ENCODE measurements at places on chromosomes 6 and 20.

DNA sequence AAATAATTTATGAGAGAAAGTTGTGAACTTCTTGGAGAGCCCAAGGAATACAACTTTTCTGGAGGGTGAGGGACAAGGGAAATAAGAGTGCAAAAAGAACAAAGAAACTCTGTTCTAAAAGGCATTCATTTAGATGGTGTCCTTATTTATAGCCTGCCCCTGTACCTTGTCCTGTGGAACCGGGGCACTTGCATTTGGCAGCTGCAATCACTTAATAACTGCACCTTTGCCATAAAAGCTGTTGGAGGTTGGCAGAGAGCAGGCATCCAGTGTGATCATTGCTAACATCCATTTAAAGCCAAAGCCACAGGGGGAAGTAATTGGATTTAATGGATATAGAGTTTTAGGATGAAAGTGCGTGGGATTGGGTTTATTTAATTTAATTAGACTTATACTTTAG lies 50.8 kb upstream of the SGK1 start:
- no peak for DNase-seq

- no peak for DNase-seq
These were observed 410.5 kb upstream of the RNF217 start for GRCh38 chr6:124551711-124552233.

DNA sequence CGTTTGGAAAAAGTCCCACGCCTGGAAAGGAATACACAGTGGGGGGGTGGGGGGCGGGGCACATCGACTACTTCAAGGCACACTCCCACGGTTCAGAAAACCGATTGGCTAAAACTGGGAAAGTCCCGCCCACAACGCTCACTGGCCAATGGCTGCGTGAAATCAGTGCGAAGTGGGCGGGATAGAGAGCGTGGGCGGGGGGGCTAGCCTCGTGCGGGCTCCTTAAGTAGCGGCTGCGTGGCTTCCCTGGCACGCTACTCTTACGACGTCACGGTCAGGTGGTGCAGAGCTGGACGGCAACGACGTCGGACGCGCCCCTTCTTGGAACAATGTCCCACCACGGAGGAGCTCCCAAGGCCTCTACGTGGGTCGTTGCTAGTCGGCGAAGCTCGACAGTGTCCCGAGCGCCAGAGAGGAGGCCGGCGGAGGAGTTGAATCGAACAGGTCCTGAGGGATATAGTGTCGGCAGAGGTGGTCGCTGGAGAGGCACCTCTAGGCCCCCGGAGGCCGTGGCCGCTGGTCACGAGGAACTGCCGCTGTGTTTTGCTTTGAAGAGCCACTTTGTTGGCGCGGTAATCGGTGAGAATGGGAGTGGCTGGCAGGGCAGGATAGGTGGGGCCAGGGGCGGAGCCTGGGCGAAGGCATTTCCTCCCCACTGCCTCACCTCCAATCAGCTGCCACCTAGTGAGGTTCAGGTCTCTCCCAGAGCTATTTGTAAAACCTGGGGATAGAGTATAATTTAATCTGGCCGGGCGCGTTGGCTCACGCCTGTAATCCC lies at the start of gene DDX43:
Gene DDX43 (plus strand): TSS at position 252 of the 778 bp plus-strand sequence. CDS start 78 bp downstream, at position 330.
- DNase-seq = peak; percentile 80

GRCh38 chr6:36333931-36334725 lies 2.6 kb downstream of the BNIP5 start:
- DNase-seq = no peak

DNA sequence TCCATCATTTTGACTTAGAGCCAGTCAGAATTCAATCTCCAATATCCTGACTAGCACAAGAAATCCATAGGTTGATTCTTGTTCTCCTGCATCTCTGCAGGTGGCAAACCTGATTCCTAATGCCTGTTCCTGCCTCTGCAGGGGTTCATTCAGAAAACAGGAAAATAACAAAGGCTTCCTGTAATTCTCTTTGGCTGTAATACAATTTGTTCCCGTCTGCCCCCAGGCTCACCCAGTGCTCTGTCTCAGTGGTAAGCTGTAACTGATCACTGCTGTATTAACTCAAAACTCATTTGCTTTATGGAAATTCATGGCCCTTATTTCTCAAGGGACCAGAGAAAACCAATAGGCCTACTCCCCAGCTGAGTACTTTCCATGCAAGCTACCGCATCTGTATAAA lies 88.6 kb downstream of the OPRM1 start:
- DNase-seq = no peak

GRCh38 chr20:10170261-10170660 lies 48.4 kb upstream of the SNAP25 start:
- no peak for DNase-seq

- DNase-seq = peak; percentile 58
These were observed 4.5 kb upstream of the PXMP4 start for GRCh38 chr20:33724439-33725094.

- no peak for DNase-seq
These were observed 85.6 kb upstream of the BEND6 start for GRCh38 chr6:56869346-56869745.

DNA sequence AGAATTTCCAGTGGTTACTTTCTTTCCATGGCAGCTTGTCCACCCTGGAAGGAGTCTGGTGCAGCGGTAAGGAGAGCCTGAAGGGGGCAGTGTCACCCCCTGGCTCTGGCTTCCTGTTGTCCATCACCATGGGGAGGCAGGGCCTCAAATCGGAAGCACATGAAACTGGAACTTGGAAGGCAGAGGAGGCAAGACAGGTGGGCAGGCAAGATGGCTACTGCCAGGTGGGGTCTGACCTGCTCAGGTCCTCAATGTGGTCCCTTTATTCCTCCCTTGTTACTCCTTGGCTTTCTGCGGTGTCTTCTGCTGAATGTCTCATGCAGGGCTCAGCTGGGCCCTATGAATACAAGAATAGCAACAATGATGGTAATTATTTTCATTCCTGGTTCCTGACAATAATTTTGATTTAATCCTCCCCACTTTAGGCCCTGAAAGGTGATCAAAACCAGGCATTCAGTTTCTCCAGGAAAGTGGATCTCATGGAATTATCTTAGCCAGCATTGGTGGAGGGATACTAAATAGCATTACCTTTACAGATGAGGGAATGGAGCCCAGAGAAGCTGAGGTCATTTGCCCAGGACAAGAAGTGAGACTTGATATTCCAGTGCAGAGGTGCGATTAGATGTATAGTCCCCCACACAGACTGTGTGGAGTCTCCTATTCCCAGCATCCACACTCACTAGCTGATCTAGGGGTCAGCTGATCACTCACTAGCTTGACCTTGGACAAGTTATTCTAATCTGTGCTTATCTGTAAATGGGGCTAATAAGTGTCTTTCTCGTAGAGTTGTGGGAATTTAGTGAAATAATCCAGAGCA lies 17.6 kb upstream of the SNAI1 start:
- no peak for DNase-seq

DNA sequence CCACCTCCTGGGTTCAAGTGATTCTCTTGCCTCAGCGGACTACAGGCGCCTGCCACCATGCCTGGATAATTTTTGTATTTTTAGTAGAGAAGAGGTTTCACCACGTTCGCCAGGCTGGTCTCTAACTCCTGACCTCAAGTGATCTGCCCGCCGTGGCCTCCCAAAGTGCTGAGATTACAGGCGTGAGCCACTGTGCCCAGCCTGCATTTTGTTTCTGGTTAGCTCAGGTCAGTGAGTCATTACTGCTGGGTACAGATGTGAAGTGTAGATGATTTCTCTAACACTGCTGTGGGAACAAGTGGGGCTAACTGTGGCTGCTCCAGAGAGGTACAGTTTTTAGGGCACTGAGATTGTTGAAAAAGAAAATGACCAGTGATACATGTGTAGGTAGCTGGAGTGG lies 188.6 kb downstream of the PRL start:
- DNase-seq = no peak

GRCh38 chr6:129859524-129859923 lies 1.6 kb downstream of the TMEM244 start:
- DNase-seq = peak; percentile 49

- DNase-seq = peak; percentile 6
These were observed 28.2 kb downstream of the NCOA3 start for GRCh38 chr20:47529840-47530239.

DNA sequence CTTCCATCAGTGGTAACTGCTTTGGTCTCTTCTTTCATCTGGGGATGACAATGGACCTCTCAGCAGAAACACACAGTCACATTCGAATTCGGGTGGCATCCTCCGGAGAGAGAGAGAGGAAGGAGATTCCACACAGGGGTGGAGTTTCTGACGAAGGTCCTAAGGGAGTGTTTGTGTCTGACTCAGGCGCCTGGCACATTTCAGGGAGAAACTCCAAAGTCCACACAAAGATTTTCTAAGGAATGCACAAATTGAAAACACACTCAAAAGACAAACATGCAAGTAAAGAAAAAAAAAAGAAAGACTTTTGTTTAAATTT lies 6.1 kb downstream of the EDN1 start:
- DNase-seq = peak; percentile 94

DNA sequence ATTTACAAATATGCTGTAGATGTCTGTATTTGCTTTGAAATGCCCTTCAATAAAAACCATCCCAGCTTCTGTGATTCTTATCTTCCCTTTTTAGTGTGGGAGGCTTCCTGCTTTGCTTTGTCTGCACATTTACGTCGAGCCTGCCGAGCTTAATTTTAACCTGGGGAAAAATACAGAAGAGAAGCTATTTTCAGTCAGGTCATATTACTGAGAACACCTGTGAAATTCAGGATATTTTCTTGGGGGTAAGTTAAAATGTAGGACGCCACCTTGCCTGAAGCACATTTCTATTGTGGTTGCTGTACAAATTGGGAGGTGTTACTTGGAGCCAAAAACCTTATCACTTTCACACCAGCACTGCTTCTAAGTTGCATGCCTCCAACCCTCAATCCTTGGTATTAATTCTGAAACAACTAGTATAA lies 43.6 kb upstream of the FUCA2 start:
- no peak for DNase-seq

GRCh38 chr6:123415844-123416468 lies 220.8 kb downstream of the TRDN start:
- DNase-seq = peak; percentile 24

GRCh38 chr6:116945809-116946208 lies 68.8 kb downstream of the RFX6 start:
- no peak for DNase-seq

DNA sequence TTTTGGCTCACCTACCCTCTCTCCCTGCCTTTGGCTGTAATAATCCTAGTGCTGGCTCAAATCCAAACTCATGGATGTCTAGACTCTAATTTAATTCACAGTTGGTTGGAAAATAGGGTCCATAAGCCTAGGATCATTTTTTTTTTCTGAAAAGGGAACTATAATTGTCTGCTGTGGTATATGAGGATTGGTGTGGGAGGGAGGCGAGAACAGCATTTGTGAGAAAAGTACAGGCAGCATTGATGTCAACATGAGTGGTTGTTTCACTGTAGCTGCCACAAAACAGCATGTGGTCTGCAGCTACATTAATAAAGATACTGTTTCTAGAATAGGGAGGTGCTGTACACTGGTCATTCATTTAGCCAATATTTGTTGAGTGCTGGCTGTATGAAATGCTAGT lies 18.6 kb upstream of the POLR1H start:
- DNase-seq = no peak

DNA sequence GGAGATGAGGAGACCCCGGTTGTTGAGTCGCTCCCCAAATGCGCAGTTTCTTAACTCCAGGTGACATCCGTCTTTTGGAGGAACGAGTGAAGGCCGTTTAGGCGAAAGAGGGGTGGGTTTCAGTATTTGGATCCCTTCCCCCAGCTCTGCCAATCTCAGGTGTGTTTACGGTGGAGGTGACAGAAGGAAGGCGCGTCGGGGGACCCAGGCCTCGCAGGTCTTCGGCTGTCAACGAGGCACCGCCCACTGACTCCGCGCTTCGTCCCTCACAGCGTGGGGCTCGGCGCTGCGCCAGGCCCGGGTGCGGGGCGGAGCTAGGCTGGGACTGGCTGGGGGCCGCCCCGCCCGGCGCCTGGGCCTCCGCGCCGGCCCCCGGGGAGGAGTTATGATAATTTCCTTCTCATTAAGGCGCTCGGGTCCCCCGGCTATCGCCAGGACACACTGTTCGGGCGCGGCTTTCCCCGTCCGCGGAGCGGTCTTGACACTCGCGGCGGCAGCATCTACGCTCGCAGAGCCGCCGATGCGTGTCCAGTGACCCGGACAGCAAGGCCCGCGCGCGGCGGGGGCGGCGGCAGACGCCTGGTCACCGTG lies at the start of gene TFAP2C:
Gene TFAP2C (plus strand): TSS at position 434 of the 591 bp plus-strand sequence. CDS start 239 bp downstream, outside the sequence.
- DNase-seq = peak; percentile 82

- DNase-seq = peak; percentile 37
These were observed 85.2 kb downstream of the MBOAT1 start for GRCh38 chr6:20126789-20127653.

DNA sequence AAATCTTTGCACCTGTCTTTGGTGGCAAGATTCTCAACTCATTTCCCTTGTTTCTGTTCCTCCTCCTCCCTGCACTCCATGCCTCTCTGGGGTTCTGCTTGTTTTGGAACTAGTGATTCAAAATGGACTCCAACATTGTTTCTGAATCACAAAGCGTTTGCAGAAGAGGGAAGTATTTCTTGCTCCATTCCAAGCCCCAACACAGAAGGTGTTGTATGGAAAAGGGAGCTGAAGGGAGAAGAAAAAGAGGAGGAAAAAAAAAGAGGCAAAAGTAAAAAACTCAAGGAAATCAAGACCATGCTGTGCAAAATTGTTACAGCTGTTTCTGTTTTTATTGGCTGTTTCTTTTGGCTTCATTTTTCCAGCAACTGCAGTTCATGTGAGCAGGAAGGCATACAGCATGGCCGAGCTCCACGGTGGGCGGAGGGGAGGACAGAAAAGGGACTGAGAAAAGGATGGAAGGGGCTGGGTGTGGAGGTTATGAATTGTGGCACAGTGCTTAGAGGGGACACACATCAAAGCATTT lies 66.9 kb upstream of the PRL start:
- DNase-seq = peak; percentile 40

GRCh38 chr6:157546321-157546720 lies 165.3 kb downstream of the ZDHHC14 start:
- DNase-seq = no peak

GRCh38 chr20:4102381-4102780 lies 87.0 kb upstream of the RNF24 start:
- no peak for DNase-seq

GRCh38 chr6:159919011-159919511 lies 28.3 kb downstream of the MAS1 start:
- DNase-seq = no peak

DNA sequence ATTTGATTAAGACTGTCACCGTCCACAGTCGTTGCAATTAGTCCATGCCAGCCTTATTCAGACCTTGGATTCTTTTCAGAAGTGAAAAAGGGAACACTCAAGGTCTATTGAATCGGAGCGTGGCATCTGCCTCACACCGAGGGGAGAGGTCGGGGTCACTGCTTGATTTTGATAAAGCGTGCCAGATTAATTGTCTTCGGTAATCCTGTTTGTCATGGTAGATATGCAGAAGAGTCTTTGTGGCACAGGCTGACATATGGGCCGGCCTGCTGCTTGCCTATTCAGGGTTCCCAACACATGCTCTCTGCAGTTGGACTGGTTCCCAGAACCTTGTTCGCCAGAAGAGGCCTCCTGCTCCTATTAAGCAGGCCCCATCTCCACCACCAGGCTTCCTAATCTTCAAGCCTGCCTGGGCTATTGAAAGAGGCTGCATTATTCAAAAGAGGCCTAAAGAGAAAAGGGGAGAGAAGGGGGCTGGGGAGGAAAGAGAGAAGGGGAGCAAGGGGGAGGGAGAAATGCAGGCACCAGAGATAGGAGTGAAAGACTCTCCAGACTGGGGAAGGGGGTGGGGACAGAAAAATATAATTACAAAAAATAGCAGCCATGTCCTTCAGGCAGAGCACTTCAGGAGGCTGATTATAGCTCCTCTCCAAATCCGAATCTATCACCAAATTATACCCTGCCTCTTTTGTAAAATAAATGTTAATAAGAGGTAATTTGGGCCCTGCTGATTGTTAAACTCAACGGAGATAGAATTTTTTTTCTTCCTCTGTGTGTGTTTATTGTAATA lies 611.3 kb downstream of the HDGFL1 start:
- peak; percentile 80 for DNase-seq
